Common myeloid progenitor, CD34-positive (primary cell): ENCODE measurements at places on chromosomes 2 and 18.
A peak's percentile ranks its signal among the peaks of the same experiment; 100 is the strongest.

DNA sequence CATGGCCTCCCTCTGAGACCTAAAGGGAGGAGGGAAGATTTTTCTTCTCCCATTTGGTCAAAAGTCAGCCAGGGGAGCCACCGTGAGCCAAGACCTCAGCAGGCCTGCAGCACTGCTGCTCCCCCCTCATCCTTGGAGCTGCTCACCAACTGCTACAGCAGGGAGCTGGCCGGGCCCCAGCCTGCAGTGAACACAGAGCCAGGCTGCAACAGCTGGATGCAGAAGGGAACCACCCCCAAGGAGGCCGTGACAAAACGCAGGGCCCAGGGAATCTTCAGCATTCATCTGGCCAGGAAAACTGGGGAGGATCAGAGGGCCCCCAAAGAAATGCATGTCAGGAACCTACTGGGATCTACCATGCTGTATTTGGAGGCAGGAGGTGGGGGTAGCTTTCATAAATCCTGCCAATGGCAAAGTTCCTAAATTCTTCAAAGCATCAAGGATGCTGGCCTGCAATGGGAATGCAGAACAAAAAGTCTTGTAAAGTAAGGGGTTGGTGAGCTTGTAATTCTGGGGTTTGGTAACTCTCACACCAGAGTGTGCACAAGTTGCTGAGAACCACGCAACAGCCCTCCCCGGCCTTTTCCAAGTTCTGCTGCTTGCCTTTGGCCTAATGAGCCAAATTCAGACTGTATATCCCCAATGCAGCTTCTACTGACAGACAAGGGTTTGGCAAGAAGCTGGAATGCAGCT, 61.0 kb downstream of the CACNB4 start:
- no peak for DNase-seq

DNA sequence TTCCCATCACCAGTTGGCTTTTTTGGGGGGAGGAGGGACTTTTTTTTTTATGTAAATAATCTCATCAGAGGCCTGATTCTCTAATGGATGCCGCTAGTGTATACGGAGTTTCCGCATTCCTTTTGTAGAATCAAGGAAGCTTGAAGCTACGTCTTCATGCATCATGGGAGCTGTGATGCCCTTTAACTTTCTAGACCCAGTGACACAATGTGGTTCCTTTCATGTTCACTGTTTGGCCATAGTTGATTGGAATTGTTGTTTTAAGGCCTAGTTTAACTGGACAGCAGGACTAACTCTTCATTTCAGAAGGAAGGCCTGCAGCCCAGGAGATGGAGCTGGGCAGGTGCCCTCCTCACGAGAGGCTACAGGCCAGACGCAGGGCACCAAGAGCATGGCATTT, 287.9 kb downstream of the AGAP1 start:
- no peak for DNase-seq

DNA sequence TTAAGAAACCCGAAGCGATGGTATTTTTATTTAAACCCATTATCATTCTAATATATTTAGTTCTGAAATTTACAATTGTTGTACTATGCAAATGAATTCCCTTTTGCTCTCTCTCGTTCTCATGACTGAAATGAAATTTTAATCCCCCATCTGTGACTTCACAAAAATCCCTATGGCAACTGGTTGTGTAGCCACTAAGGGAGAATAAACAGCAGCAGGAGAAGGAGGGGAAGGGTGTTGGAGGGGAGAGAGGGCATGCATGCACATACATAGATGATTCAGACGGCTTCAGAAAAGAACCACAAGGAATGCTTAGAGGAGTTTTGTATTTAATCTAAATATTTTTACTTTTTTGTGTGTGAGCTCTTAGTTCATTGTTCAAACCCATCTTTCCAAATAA, 36.8 kb downstream of the CPS1 start:
- no peak for DNase-seq

DNA sequence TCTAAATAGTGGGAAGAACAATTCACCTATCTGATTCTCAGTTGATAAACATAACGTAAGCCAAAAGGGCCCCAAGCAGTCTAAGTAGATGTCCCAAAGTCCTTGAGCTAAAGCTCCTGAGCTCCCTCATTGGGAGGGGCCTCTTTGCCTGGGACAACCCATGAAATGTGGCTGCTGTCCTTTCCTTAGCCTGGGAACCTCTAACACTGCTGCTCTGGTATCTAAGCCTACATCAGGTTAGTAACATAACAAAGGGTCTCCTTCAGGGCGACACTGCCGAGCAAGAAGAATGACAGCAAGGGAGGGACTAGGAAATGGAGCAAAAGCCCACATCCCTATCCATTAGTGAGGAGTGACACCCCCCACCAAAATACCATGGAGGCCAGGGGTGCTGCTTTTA, 98.3 kb downstream of the MAPRE2 start:
- no peak for DNase-seq

- DNase-seq = no peak
Measured at GRCh38 chr2:69988086-69988635, 26.7 kb upstream of the ASPRV1 start.

GRCh38 chr2:71736986-71737385, 283.6 kb downstream of the DYSF start:
- DNase-seq = no peak

GRCh38 chr2:164745012-164745797, 96.4 kb downstream of the COBLL1 start:
- no peak for DNase-seq

DNA sequence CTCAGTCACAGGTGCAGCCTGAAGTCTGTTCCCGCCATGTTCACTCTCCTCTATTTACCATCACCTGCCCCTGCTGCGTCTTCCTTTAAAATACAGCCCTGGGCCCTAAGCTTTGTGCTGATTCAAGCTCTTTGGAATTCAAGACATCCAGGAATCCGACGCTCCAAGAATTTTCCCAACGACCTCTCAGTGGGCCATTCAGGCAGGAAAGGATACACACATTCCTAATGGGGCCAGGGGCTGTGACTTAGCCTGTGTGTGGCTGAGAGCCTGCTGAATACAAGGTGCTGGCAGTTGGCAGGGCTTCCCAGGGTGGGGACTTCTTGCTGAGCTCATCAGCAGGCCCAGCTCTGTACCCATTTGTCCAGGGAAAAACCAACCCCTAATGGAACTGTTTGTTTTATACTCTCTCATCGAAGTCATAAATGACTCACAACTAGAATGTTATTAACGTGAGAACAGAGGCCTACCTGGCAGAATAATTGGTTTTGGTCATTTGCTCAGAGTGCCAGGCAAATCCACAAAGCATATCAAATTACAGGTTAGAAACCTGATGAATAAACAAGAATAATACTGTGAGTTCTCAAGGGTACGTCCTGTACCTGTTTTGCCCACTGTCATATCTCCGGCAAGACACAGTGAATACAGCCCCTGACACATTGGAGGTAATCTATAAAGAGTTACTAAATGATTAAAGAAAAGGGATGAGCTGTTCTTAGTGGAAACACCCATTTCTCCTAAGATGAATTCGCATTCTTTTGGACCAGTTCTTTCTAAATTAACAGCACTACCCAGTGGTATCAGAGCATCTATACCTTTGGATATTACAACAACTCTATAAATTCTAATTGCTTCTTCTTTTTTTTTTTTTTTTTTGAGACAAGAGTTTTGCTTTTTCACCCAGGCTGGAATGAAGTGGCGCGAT, 12.6 kb upstream of the KCMF1 start:
- DNase-seq = no peak

DNA sequence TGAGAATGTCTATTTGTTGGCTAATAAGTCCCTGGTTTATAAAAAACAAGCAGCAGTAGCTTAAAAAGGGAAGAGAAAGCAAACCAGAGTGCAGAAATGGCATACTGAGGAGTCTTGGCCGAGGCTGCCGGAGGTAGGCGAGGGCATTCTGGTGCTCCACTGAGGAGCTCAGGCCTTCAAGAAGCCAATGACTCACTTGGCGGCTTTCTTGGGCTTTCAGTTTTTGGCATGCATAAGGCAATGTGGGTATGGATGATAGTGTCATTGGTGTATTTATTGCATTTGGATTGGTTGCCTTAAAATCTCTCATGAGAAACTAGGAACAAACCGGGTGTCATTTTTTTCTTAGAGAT, 119.6 kb upstream of the ARL5A start:
- DNase-seq = peak; percentile 94

DNA sequence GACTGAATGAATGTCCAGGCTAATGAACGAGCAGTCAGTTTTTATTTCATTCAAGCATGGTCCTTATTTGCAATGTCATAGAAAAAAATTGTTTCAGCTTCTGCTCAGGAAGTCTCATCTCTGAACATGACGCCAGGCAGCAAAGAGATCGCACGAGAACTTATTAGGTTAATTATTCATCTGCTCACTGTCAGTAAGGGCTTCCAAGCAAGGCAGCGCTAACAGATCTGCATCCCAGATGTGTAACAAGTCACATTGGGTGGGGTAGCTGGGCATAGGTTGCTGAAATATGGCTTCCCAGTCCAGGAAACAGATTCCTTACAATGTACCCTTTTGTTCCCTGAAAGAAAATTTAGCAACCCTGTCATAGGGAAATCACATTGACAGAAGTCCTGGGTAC, 63.5 kb downstream of the ANKRD44 start:
- DNase-seq = no peak

- no peak for DNase-seq
Measured at GRCh38 chr18:52222211-52222610, 117.8 kb upstream of the DCC start.

GRCh38 chr2:3545788-3546478, 12.2 kb downstream of the RNASEH1 start:
- DNase-seq = no peak
